Kidney epithelial cell (primary cell): ENCODE measurements at places on chromosomes 11 and 22. TPM values are rescaled to one million over a fixed set of nuclear protein-coding genes. Genes with fewer than 3 reads are reported as not detected.
A peak's percentile ranks its signal among the peaks of the same experiment; 100 is the strongest.

The HEPN1 gene
- not detected in 2 replicates for total RNA-seq

- no peak for DNase-seq
Observed at GRCh38 chr11:83220260-83220659, 26.7 kb downstream of the ANKRD42 start.

The UCP3 gene
- 0.84 and 1.6 TPM in 2 replicates for total RNA-seq

GRCh38 chr11:8963569-8964323 lies 496 bp downstream of the TMEM9B start:
- DNase-seq, result peak; percentile 43

The APOBEC3F gene
- total RNA-seq, result 7.5 and 8.7 TPM in 2 replicates

GRCh38 chr11:112226831-112227401 lies 688 bp downstream of the PTS start:
- DNase-seq, result no peak

The SYT7 gene
- total RNA-seq, result 12.7 and 15.9 TPM in 2 replicates

DNA sequence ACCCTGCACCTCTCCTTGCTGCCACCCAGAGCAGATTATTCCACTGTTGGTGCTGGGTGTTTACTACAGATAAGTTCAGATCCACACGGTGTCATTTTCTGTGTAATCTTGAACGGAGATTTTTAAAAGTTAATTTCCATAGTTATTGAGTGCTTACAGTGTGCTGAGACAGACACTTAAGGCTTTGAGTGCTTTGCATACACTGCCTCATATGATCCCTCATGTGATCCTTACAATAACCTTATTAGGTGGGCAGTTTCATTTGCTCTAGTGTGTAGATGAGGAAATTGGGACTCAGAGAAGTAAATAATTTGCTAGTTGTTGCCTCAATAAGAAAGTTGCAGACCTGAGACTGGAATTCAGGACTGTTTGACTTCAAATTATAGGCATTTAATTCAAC lies 32.3 kb upstream of the ME3 start:
- no peak for DNase-seq
